AG10803 (cell line): ENCODE measurements at places on chromosomes 13 and 19.

- DNase-seq, result no peak
Measured at GRCh38 chr13:79802389-79803085, 321.6 kb downstream of the NDFIP2 start.

DNA sequence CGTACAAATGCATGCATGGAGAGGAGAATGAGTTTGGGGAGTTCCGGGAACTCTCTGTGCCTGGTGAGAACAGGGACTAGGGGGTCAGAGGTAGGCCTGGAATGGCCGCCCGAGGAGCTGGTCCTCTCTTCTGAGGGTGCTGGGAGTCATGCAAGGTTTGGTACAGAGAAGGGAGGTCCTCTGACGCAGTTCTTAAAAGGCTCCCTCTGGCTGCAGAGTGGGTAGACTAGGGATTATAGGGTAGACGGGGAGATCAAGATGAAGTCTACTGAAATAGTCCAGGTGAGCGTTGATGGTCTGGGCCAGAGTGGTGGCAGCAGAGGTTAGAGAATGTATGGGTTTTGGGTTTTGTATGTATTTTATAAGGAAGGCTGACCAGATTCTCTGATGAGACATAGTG lies 796 bp downstream of the ZNF304 start:
- peak; percentile 8 for DNase-seq

- DNase-seq, result no peak
Measured at GRCh38 chr19:52028780-52029123, 573 bp upstream of the ZNF614 start.

DNA sequence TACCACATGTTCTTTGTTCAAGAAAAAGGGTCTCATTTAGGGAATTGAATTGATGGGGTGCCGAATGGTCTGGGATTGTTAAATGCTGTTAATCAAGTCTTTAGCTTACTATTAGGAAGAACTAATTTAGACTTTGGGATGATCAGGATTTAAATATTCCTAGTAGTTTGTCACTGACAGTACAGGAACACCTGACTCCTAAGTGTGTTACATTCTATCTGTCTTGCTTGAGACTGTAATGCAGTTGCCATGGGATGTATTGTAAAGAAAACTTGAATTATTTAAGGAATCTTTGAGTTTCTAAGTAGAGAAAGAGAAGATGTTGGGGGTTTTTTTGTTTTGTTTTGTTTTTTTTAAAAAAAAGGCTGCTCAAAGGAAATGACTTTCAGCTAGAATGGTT lies 17.8 kb upstream of the KCTD4 start:
- no peak for DNase-seq

DNA sequence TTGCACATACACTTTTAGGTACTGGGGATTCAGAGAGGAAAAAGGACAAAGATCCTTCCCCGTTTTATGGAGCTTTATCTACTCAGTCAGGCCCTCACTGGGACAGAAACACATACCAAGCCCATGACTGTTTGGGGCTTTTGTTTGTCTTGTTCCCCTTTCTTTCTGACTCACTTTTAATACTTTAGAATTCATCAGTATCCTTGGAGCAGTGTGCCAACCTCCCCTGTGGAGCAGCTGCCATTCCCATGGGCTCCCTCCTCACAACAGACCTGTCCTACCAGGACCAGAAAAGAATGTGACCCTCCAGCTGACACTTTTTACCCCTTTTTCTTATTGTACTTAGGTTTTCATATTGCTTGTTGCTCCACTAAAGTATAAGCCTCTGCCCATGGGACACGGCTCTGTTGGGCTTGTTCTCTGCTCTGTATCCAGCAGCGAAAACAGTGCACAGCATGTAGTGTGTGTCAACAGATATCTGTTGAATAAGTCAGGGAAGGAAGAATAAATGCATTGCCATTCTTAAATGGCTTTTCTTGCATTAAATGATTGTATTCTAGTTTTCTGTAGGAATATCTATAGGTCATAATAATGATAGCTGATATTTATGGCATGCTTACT lies 431.1 kb downstream of the EFNB2 start:
- DNase-seq, result peak; percentile 87
